Sigmoid colon (tissue), 7 donors: ENCODE measurements at places on chromosomes 4 and X. TPM values are rescaled to one million over a fixed set of nuclear protein-coding genes. Genes with fewer than 3 reads are reported as not detected.

Gene CFP
- polyA plus RNA-seq, result 3.0 TPM

Gene PAGE2
- not detected for polyA plus RNA-seq

GRCh38 chr4:116082808-116083366, 969.5 kb upstream of the NDST4 start:
- no peak for DNase-seq

DNA sequence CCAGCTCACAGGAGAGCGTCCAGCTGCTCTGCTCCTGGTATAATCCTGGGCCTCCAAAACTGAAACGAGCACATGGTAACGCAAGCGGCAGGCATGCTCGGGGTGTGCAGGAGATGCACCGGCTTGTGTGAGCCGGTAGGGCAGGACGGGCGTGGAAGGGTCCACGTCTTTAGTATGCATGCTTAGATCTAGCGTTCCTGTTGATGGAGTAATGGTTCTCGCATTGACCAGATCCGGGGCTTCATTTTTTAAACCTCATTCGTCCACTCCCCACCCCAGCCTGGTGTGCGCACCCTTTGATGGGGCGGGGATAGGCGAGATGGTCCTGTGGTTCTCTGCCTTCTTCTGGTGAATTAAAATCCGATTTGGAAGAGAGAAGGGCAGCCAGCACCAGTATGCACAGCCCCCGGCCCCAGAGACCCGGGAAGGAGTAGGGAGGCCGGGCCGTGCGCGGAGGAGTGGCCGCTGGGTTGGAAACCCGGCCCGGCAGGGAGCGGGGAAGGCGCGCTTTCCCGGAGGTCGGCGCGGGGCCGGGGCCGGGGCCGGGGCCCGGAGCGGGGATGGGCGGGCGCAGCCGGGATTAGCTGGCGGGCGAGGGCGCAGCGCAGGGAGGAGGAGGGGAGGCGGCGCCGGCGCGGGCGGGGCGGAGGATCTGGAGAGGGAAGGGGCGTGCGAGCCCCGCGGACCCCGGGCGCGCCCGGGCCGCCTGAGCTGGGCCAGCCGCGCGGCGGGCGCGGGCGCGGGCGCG, 39.9 kb downstream of the FAM149A start:
- DNase-seq, result peak; percentile 79

- no peak for DNase-seq
Observed at GRCh38 chr4:76856243-76857073, 41.5 kb downstream of the SOWAHB start.

DNA sequence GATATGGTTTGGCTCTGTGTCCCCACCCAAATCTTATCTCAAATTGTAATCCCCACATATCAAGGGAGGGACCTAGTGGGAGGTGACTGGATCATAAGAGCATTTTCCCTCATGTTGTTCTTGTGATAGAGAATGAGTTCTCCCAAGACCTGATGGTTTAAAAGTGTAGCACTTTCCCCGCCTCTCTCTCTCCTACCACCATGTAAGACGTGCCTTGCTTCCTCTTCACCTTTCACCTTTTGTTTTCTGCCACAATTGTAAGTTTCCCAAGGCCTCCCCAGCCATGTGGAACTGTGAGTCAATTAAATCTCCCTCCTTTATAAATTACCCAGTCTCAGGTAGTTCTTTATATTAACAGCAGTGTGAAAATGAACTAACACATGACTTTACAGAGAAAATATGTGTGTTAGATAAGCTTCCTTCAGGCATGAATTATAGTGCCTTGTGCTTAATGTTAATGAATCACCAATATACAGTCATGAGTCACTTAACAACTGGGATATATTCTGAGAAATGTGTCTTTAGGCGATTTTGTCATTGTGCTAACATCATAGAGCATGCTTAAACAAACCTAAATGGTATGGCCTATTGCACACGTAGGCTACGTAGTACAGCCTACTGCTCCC, 37.9 kb downstream of the PDGFC start:
- DNase-seq, result no peak

GRCh38 chrX:9988762-9989161, 21.6 kb downstream of the CLDN34 start:
- no peak for DNase-seq
